Suppressor macrophage (primary cell): ENCODE measurements at places on chromosomes 12 and 14.

GRCh38 chr14:93749076-93749420 is 39.2 kb downstream of the PRIMA1 start:
- DNase-seq, result no peak

GRCh38 chr12:1660304-1661187 is 30.3 kb upstream of the ADIPOR2 start:
- no peak for DNase-seq

GRCh38 chr12:101330631-101331030 is 50.7 kb downstream of the UTP20 start:
- no peak for DNase-seq

DNA sequence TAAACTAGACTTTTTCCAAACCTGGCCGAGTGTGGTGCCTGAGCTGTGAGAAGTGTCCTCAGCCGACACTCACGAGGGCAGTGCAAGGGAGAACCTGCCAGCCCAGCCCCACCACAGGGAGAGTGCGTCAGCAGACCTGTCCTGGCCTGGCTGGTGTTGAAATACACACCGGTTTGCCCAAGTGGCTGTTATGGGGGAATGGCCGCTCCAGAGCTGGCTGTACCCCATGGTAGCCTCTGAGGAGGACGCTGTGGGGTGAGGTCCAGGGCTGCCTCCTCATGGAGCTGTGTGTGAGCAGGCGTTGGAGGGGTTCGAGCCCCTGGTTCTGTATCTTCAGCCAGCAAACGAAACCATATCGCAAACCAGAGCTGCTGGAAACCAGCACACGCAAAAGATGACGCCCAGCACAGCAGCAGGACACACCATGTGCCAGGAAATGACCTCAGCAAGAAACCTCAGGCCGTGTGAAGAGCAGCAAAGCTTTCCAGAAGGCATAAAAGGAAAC is 9.4 kb downstream of the ANKRD9 start:
- peak; percentile 91 for DNase-seq

DNA sequence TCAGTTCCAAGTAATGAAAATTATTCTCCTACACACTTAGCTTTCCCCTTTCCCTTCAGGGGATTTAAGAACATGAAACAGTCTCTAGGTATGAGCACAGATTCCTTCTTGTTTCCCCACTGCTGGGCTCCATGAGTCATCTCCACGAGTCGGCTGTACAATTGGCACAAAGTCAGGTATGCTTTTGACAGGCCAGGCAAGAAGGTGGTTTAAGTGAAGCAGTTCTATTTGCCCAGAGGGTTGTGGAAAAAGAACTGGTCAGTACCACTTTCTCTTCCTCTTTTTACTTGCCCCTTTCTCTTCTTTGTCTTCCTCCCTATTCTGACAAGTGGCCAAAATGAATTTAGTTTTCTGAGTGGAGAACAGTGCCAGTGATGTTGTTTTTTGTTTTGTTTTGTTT is 16.3 kb downstream of the DYNC1H1 start:
- peak; percentile 55 for DNase-seq

- no peak for DNase-seq
These were observed 372.9 kb upstream of the FAR2 start for GRCh38 chr12:28776220-28776619.

DNA sequence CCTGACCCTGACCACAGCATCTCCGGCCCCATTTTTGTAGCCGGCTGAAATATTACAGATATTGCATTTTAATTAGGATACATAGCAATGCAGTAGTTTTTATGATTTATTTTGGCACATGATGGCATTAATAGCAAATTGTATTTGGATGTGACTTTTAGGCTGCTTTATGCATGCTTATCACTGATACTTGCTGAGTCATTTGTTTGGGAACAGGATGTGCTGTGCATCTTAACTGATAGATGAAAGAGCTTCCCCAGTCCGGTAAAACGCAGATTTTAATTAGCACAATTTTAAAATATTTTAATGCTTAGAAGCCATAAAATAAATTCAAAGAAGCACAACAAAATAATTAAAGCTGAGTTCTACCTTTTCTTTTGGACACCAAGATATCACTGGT is 90.7 kb downstream of the OTOGL start:
- no peak for DNase-seq

DNA sequence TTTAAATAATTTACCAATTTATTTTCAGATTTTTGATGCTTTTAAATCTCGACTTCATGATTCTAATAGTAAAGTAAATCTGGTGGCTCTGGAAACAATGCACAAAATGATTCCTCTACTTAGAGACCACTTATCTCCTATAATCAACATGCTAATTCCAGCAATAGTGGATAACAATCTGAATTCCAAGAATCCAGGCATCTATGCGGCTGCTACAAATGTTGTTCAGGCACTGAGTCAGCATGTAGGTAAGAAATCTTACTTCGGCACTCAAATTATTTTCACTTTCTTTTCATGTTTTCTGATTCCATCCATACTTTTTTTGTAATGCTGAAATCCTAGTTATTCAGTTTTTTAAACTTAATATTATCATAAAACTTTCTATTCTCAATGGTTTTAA is 15.5 kb upstream of the PRPF39 start:
- DNase-seq, result no peak

GRCh38 chr12:76864791-76865400 is 13.9 kb downstream of the CSRP2 start:
- DNase-seq, result no peak

DNA sequence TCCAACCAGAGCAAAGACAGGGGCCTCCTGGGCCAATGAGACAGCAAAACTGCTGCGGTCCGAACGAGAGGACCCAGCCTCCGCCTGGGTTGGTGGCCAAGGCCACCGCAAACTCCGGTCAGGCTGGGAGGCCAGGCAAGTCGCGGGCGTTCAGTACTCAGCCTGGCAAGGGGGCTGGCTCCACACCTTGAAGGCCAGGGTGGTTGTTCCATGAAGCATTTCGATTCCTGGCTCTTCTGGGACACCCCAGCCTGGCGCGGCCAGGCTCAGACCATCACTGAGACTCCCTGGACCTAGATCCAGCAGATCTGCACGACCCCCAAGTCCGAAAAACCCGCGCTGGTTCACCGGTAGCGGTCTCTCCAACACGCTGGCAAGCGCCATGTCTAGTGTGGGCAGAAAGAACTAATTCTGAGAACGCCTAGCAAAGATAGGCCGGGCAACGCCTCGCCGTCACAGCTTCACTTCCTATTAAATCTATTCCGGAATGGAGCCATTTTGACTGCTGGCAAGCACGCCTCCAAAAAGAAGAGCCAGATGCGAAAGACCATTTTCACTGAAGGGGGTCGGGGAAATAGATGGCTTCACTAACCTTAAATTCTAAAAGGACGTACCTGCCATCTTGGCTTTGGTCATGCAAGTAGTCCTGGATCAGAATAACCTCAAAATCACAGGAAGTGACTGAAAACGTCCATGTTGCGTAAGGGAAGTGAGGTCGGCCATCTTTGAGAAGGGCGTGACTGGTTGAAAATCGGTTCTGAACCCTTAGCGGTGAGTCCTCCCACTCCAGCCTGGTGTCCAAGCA is at the start of gene PSMB5:
TSS of gene PSMB5 (minus strand) at position 403 of the 805 bp plus-strand sequence. CDS start at position 384, 19 bp downstream.
- DNase-seq, result peak; percentile 97

DNA sequence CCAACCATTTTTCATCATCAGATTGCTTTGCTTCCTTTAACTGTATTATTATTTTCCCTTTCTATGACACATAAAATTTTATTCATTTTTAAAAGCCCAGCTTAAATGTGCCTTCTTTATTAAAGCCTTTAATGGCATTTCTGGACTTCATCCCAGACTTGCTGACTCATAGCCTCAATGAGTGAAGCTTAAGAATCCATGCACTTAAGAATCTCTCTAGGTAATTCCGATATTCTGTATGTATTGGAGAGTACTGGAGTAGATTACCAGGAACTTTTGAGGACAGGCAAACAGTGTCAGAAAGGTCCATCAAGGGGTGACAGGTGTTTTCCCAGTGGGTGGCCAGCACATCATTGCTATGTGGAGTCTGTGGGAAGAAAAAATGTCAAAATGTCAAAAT is 107.9 kb downstream of the PTPRQ start:
- no peak for DNase-seq

DNA sequence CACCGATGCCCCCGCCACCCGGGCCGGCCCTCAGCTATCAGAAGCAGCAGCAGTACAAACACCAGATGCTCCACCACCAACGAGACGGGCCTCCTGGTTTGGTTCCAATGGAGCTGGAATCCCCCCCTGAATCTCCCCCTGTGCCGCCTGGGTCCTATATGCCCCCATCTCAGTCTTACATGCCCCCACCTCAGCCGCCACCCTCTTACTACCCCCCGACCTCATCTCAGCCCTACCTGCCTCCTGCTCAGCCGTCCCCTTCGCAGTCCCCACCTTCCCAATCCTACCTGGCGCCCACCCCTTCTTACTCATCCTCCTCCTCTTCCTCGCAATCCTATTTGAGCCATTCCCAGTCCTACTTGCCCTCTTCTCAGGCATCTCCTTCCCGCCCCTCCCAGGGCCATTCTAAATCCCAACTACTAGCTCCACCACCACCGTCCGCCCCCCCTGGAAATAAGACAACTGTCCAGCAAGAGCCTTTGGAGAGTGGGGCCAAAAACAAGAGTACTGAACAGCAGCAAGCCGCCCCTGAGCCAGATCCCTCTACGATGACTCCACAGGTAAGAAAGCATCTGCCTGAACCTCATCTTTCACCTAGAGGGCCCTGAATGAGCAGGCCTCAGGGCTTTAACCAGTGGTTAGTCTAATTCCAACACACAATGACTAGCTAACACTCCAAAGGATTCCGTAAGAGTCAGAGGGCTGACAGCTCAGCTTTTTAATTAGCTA is 851 bp downstream of the YLPM1 start:
- DNase-seq, result peak; percentile 12

DNA sequence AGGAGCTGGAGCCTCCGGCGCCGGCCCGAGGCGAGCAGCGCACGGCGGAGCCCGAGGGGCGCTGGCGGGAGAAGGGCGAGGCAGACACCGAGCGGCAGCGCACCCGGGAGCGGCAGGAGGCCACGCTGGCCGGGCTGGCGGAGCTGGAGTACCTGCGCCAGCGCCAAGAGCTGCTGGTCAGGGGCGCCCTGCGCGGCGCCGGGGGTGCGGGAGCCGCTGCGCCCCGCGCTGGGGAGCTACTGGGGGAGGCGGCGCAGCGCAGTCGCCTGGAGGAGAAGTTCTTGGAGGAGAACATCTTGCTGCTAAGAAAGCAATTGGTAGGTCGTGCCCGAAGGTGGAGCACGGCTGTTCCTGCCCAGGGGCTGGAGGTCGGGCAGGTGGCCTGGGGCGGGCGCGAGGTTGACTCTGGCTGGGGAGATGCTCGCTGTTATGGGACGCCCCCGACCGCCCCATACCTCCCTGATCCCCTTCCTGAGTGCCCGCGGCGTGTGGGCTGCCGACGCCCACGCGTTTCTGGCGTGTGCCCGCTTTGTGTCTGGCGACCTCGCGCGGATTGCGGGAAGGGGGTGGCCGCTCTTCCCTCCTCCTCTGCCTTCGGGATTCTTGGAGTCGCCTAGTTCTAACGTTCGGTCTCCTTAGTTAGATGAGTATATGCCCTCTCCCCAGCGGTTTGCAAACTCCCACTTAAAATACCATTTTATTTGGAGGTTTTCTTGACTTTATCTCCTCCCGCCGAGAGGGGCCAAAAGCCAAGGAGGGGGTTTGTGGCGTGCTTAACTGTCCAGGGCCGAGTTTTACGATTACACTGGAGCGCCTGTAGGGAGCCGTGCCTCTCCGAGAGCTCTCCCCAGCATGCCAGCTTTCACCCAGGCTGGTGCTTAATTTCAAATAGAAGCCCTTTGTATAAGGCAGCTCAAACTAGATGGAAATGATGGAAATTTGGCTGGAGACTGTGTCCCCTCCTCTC is 752 bp downstream of the DACT1 start:
- DNase-seq, result peak; percentile 44

DNA sequence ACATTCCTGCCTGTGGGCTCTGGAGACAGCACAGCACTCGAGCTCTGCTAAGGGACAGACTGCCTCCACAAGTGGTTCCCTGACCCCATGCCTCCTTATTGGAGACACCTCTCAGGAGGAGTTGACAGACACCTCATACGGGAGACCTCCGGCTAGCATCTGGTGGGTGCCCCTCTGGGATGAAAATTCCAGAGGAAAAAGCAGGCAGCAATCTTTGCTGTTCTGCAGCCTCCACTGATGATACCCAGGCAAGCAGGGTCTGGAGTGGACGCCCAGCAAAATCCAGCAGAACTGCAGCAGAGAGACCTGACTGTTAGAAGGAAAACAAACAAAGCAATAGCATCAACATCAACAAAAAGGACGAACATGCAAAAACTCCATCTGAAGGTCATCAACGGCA is 639.4 kb downstream of the SLC16A7 start:
- DNase-seq, result no peak

GRCh38 chr12:115936997-115937916 is 340.2 kb downstream of the MED13L start:
- DNase-seq, result no peak
